OCI-LY7 (cell line): ENCODE measurements at places on chromosomes 6 and 20. TPM values are rescaled to one million over a fixed set of nuclear protein-coding genes. Genes with fewer than 3 reads are reported as not detected.
A peak's percentile ranks its signal among the peaks of the same experiment; 100 is the strongest.

SIRPD gene
- not detected in 2 replicates for total RNA-seq

LRRN4 gene
- not detected in 2 replicates for total RNA-seq

DNA sequence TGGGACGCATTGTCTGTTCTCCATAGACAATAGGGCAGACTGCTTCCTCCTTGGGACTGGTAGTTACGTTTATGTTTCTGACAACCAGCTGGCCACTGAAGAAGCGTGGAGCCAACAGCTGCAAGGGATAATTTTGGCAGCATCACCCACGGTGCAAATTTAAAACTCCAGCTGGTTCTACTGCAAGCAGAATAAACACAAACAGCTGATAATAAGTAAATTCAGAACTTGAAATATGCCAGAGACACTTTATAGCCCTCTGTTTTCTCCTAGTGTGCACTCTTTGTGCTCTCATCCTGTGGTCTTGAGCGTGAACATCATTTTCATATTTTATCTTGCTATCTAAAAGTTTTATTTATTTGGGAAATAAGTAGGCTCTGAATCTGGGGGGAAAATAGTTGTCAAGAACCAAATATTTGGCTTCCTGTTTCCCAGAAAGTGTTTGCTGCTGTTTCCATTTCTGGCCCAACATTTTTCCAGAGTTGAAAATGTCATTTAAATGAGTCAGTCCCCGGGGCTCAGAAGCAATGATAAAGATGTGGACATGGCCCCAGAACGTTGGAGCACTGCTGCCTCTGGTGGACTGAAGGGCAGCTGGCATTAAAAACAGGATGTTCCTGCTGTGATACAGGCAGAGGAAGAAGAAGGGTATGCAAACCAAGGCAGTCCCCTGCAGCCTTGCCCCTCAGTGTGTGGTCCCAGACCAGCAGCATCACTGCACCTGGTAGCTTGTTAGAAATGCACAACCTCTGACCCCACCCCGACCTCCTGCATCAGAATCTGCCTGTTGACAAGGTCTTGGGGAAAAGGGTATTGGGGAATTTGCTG, 12.5 kb upstream of the THBD start:
- DNase-seq, result peak; percentile 6

GRCh38 chr20:51305316-51306052, 237.0 kb downstream of the NFATC2 start:
- no peak for DNase-seq

L3MBTL1 gene
- 27.8 and 28.3 TPM in 2 replicates for total RNA-seq
